Neural progenitor cell (in vitro differentiated cells): ENCODE measurements at places on chromosomes 5 and 9.

- no peak for DNase-seq
Observed at GRCh38 chr5:87127956-87128687, 139.6 kb upstream of the RASA1 start.

DNA sequence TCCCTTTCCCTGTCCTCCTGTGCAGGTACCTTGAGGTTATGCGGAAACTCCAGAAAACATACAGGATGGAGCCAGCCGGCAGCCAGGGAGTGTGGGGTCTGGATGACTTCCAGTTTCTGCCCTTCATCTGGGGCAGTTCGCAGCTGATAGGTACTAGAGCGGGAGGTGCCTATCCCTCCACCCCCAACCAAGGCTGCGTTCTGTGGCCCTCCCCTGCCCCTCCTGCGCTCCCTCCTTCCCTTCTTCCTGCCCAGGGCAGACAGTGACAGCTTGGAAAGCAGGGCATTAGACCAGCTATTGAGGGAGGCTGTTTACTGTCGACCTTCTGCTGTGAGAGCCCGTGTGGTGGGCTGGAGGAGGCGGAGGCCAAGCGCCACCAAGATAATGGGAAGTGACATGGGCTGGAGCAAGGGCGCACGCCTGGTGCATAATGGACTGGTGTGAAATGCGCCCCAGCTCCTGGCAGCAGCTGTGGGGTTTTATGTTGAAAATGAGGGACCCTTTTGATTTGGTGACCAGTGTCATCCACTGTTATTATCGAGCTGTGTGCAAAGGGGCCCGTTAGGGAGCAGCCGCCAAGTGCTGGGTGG is 25.3 kb downstream of the PTPA start:
- no peak for DNase-seq

- DNase-seq = no peak
Observed at GRCh38 chr9:89598363-89598713, 6.5 kb upstream of the GADD45G start.

GRCh38 chr9:68844631-68845612 is 139.9 kb downstream of the PIP5K1B start:
- peak; percentile 68 for DNase-seq

DNA sequence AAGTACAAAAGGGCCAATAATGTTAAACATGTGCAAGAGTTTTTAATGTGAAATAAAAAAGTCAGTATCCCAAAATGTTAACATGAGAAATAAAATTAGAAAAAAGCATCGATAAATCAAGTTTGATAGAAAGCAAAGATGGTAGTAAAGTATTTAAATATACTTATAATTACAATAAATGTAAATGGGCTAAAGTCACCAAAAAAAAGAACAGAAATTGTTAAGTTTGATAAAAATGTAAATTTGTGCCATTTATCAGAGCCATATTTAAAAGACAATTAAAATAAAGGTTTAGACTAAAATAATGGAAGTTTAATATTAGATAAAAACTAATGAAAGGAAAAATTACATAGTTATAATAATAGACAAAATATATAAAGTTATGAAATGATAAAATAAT is 500.5 kb downstream of the TMEM232 start:
- DNase-seq = no peak

DNA sequence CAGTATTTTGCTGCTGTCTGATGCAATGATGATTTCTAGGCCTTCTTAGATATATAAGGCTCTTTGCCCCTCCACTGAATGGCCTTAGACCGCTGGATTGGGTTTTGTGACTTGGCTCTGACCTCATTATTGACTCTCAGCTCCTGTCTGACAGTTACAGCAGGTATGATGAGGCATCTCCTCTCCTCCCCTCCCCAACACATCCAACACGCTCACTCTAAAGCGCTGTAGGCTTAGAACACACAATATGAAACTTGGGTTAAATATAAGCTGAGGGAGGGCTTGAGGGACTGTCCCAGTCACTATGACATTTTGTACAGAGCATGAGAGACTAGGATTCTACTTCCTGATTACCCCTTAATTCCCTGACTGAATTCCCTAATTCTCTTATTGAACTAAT is 18.8 kb upstream of the CER1 start:
- DNase-seq = no peak

- DNase-seq = no peak
Observed at GRCh38 chr9:37174247-37174646, 53.9 kb downstream of the ZCCHC7 start.

- no peak for DNase-seq
Observed at GRCh38 chr5:150107909-150108447, 21.6 kb upstream of the CSF1R start.
